ENCODE measurements at places on chromosomes 3 and 15. TPM values are rescaled to one million over a fixed set of nuclear protein-coding genes. Genes with fewer than 3 reads are reported as not detected.

Gene SPTBN5
- 12.0 TPM for total RNA-seq

Gene CNTN3
- total RNA-seq: 1.8 TPM

Gene IL16
- total RNA-seq: 0.20 TPM

Gene TMEM212
- total RNA-seq: not detected

Gene RFTN1
- 30.1 TPM for total RNA-seq
